Stimulated activated CD4-positive, alpha-beta T cell treated with anti-CD3 and anti-CD28 coated beads, Interleukin-15, amount 100 ng/mL, for 1 hour (primary cell): ENCODE measurements at places on chromosomes 7 and 10.

DNA sequence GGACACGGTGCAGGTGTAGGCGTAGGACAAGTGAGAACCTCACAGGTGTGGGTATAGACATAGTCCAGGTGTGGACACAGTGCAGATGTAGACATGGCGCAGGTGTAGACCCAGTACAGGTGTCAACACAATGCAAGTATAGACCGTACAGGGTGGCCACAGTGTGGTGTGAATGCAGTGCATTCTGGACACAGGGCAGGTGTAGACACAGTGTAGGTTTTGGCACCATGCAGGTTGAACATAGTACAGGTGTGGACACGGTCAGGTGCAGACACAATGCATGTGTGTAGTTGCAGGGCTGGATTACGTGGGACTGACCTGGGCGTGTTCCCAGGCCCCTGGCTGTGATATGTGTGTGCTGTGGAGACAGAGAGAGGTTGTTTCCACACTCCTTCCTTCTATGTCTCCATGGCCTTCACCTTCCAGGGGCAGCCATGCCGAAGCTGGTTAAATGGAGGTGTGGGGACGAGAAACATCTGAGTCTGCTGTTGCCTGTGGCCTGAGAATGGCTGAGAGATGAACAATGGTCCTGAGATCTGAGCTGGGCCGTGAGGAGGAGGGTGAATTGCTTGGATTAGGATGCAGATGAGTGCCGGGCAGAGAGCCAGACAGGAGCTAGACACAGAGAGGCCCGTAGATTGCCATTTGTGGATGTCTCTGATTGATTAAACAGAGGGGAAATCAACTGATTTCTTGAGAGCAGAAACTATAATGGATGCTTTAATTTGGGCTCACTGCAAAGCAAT is 343.9 kb upstream of the SHH start:
- DNase-seq: no peak

GRCh38 chr7:40944981-40945585 is 757.8 kb downstream of the INHBA start:
- no peak for DNase-seq

GRCh38 chr10:71475243-71475871 is 78.6 kb downstream of the CDH23 start:
- DNase-seq: no peak

DNA sequence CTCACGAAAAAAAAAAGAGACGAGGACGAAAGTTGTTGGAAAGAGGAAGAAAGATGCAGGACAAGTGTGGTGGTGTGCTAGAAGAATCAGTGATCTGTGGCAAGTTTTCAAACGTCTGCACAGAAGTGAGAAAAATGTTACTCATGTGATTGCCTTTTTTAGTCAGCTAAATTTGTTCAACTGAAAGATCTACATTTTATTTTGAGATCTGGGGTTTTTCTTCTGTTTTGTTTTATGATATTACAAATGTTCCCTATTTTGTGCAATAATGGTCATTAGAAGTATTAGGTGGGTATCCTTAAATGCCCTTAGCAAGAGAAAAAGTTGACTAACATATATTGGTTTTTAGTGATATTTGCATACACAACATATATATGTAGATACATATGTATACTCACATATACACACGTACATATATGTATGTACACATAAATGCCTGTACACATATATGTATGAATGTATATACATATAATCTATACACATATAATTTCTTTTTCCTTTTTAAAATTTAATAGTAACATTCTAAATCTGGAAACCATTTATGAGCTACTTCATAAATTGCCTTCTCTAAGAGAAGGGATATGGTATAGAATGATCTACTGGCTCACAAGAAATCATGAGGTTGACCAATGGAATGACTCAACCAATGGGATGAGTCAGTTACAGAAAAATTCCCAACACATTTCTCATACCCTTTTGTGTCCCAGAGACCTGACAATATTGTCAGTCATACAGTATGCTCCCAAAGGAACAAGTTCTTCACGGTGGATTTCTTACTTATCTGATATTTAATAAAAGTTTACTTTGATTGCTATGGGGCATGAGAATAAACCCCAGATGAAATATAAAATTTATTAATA is 38.4 kb downstream of the SLC39A12 start:
- DNase-seq: no peak

GRCh38 chr7:115009736-115010440 is 88.0 kb downstream of the MDFIC start:
- DNase-seq: no peak

DNA sequence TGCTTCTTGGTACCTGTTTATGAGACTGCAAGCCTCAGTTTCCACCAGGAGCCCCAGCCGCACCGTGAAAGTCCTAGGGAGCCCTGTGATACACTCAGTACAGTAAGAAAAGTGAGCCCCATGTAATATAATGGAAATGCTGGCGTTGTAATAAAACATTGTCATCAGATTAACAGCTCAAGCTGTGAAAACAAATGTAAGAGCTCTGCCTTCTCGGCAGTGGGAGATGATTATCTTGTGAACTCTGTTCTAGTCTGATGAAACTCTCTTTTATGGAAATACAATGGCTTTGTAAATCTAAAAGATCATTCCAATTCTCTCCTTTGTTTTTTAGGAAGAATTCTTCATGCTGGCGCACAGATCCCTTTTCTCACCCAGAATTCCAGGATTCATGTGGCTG is 299.9 kb downstream of the ABCA13 start:
- DNase-seq: no peak

DNA sequence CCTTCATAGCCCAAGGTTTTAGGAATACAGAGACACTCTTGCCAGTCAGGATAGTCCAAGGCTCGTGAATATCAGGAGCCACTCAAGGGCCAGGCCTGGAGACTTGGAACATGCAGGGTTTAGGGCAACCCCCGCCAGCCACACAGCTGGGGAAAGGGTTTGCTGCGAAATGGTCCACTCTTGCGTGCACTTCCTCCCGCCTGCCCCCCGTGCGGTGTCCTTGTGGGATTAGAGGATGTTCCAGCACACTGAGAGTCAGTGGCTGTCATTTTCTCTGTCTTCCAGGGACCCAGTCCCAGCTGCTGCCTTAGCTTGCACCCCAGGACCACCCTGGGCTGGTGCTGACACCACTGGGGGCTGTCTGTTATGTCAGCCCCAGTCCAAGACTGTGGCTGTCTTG is 38.5 kb downstream of the POR start:
- DNase-seq: no peak

- no peak for DNase-seq
Observed at GRCh38 chr10:47077941-47078340, 166.7 kb downstream of the PTPN20 start.

DNA sequence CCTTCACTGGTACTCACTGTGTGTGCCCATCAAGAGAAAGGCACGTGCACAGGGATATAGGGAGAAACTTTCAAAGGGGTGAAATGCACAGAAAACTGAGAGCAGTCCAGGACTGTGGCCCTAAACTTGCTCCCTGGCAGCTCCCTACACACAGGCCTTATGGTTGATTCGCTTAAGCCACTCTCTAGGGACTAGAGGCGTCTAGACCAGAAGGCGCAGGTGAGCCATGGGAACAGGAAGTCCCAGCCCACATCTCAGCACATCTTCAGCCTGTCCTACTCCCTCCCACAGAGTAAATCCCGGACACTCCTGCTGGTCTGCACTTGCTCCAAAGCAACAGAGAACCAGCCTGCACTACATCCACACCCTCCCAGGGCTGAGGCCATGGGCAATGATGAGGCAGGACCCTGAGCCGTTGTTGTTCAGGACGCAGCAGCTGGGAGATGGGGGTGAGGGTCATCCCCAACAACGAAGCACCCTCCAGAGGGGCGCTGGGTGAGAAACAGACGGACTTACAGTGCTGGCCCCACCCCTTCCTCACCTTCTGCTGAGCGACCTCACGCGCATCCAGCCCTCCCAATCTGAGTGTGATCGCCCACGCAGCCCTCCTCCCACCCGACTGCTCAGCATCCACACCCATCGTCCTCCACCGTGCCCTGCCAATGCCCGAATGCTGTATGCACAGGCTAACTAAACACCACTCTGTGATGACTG is 109.3 kb downstream of the TNS3 start:
- no peak for DNase-seq

- DNase-seq: no peak
Observed at GRCh38 chr10:3548076-3548475, 236.9 kb downstream of the KLF6 start.

DNA sequence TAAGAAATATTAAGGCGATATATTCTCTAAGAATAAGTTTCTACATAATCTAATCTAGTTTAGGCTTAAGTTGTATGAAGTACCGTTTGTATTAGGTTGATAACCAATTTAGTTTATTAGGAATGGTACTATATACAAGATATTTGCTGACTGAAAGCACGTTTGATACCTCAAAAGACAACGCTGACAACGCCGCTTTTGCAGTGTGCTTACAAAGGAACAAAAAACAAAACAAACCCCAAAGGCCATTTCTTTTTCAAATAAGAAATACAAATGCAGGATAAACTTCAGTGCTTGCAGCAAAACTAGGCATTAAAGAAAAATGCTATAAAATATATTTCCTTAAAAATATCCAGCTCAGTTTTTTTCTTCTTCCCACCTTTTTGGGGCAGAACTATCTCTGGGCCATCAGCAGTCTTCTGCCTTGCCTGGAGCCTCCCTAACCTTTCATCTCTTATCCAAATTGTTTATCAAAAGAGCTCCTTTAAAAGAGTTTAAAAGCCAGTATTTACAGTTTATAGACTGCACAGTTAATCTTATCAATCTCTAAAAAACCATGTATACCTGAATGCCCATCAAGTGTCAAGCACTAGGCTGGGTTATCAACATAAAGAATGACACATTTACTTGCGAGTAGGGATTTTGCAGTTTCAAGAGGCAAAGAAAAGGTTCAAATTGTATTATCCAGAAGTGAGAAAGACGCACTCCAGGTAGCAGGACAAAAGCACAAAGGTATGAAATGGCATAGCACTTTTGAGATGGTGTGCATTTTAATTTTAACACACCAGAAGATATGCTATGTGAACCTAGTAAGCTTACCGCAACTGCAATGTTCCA is 4.1 kb upstream of the KMT2E start:
- no peak for DNase-seq

- DNase-seq: no peak
Observed at GRCh38 chr10:659688-660141, 29.8 kb downstream of the DIP2C start.

DNA sequence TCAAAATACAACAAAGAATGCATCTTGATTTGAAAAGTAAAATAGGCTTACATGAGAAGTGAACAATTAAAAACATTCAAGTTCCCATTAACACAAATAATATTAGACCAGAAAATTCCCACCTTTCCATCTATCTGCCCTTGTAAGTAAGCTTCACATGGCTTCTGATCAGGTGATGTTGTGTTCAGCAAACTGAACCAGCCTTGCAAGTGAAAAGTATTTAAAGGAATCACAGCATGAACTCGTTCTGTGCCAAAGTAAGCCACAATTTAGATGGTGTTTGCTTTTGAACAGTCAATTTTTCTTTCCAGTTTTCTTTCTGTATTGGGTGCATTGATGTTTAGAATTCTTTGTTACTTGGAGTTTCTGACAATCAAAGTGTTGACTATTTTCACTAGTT is 347.9 kb downstream of the TNS3 start:
- no peak for DNase-seq

DNA sequence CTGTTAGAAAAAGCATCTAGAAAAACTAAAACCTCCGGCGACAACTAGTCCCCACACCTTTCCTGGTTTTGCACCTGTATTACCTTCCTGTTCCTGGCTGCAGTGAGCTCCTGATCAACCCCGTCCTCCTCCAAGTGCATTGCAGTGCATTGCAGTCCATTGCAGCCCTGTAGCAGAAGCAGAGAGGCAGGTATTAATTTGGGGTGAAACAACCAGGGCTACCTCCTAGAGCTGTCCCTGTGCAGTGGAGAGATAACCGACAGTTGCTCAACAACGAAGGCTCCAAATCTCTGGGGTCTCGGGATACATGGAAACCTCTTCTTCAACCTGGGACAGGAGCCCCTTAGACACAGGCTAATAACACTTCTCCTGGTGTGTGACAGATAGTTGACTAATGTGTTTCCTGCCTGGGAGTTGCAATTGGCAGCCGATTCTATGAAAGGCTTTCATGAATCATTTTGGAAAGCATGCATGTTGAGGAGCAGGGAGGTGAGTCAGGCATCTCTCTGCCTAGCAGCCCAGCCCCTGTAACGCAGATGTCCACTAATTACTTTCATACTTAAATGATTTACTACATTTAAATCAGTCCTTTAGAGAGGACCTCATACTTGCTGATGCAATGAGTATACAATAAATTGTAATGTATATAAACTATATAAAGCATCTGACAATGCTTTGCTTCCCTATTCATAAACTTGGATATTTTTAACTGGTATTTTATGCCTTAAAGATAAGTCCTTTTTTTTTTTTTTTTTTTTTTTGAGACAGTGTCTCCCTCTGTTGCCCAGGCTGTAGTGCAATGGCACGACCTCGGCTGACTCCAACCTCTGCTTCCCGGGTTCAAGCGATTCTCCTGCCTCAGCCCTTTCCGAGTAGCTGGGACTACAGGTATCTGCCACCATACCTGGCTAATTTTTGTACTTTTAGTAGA is 59.0 kb downstream of the PRR15 start:
- DNase-seq: no peak

GRCh38 chr7:159004411-159004810 is 140.3 kb downstream of the VIPR2 start:
- no peak for DNase-seq

- no peak for DNase-seq
Observed at GRCh38 chr7:101862280-101863220, 45.1 kb downstream of the CUX1 start.

DNA sequence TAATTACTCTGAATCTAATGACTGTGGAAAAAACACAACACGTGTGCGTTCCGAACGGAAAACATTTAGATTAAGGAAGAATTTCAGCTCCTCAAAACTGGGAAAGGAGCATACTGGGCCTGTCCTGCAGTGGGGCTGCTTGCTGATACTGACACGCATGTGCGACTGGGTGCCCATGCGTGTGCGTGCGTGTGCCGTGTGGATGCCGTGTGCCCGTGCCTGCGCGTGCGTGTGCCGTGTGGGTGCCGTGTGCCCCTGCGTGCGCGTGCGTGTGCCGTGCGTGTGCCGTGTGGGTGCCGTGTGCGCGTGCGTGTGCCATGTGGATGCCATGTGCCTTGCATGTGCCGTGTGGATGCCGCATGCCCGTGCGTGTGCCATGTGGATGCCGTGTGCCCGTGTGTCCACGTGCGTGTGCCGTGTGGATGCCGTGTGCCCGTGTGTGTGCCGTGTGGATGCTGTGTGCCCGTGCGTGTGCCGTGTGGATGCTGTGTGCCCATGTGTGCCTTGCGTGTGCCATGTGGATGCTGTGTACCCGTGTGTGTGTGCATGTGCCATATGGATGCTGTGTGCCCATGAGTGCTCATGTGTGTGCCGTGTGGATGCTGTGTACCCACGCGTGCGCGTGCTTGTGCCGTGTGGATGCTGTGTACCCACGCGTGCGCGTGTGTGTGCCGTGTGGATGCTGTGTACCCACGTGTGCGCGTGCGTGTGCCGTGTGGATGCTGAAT is 28.2 kb downstream of the PWWP2B start:
- DNase-seq: no peak

DNA sequence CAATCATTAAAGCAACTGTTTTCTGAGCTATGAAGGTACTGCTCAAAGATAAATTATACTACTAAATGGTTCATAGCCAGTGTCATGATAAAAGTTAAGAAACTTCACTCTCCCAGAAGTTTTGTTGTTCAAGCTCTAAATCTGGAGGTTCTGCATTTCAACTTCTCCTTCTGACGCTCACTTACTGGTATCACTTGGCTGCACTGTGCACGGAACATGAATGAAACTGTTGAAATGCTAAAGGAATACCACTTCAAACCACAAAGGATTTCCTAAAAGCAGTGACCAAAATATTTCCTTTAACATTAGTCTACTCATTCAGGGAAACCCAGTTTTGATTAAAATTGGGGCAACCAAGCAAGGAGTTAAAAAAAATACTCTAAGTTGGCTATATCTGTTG is 93.6 kb downstream of the UBE2H start:
- no peak for DNase-seq
